Temporal lobe (tissue), 4 donors: ENCODE measurements at places on chromosomes 3 and 15. TPM values are rescaled to one million over a fixed set of nuclear protein-coding genes. Genes with fewer than 3 reads are reported as not detected.

Gene SQOR
- 2.0 TPM for total RNA-seq

Gene GRK7
- 0.25 TPM for total RNA-seq

Gene SERPINI1
- total RNA-seq = 105 TPM

Gene RAB7A
- total RNA-seq = 40.3 TPM

Gene SLC25A20
- 8.6 TPM for total RNA-seq

Gene OSTN
- total RNA-seq = 6.9 TPM

Gene SUSD5
- total RNA-seq = 1.7 TPM

Gene AADAC
- not detected for total RNA-seq

Gene GPR149
- total RNA-seq = 1.7 TPM

Gene ATP13A4
- total RNA-seq = 15.7 TPM
